ENCODE measurements at places on chromosomes 1 and 21.

DNA sequence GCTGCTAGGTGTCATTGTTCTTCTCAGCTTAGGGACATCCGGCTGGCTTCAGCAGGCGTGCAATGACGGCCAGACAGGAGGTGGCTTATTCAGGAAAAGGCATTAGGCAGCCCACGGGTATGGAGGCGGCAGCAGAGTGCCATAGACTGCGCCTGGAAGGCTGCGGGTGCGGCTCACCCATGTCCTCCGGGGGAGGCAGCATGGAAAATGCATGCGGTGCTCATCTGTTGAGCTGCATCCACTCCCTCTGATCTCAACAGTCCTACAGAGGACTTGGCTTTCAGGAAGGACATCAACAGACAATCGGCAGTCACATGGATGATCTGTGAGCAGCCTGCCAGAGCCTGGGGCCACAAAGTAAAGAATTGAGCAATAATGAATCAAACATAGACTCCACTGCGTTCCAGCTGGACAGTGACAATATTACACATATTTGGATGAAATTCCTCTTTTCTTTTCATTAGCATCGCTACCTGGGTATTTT lies 42.9 kb downstream of the UMODL1 start:
- no peak for DNase-seq

DNA sequence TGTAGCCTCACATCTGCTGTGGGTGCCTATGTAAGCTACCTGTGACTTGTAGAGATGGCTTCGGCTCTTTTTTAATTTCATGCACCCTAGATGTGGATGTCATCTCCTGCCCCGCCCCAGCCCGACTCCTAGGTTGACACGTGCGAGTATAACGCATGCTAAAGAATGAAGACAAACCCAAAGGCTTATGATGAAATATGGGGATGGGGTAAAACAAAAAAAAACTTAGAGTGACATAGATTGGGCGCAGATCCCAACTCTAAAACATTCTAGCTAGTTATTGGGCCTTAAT lies 613 bp upstream of the ERO1B start:
- no peak for DNase-seq

DNA sequence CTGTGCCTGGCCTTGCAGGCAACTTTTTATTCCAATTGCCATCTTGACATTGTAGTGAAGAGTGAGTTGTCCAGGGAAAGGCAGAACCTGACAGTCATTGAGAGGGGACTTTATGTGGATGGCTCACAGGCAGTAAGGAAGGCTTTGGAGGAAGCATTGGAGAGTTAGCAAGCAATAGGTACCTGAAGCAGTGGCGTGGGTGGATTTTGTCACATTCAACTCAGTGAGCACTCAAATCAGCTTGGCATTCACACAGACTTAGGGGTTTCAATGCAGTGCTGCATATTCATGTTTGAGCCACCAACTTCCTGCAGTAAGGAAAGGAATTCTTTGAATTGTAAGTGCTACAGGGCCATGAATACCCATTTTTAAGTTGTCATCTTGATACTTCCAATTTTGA lies 69.0 kb downstream of the AK4 start:
- DNase-seq = no peak

- no peak for DNase-seq
Observed at GRCh38 chr1:67748630-67749029, 63.6 kb downstream of the GADD45A start.

- DNase-seq = no peak
Observed at GRCh38 chr1:41915786-41916571, 2.7 kb downstream of the HIVEP3 start.
